ENCODE measurements at places on chromosomes 5 and 9. TPM values are rescaled to one million over a fixed set of nuclear protein-coding genes. Genes with fewer than 3 reads are reported as not detected.

DNA sequence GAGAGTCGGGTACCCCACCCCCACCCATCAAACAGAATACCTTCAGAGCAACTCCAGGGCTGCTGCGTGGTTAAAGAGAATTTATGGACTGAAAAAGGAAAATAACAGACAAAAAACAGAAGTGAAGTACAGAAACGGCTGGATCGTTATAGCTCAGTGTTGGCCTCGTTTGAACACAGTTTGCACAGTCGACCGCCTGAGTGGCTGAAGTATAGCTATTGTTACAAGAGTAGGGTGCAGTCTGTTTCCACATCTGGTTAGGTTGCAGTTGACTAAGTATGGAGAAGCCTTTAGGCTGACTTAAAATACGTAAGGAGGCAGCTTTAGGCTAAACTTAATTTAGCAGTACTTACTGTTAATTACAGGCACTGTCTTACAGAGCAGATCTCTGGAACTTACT, 121.2 kb downstream of the GCNT1 start:
- DNase-seq = no peak

Gene ARID3C
- not detected for total RNA-seq

DNA sequence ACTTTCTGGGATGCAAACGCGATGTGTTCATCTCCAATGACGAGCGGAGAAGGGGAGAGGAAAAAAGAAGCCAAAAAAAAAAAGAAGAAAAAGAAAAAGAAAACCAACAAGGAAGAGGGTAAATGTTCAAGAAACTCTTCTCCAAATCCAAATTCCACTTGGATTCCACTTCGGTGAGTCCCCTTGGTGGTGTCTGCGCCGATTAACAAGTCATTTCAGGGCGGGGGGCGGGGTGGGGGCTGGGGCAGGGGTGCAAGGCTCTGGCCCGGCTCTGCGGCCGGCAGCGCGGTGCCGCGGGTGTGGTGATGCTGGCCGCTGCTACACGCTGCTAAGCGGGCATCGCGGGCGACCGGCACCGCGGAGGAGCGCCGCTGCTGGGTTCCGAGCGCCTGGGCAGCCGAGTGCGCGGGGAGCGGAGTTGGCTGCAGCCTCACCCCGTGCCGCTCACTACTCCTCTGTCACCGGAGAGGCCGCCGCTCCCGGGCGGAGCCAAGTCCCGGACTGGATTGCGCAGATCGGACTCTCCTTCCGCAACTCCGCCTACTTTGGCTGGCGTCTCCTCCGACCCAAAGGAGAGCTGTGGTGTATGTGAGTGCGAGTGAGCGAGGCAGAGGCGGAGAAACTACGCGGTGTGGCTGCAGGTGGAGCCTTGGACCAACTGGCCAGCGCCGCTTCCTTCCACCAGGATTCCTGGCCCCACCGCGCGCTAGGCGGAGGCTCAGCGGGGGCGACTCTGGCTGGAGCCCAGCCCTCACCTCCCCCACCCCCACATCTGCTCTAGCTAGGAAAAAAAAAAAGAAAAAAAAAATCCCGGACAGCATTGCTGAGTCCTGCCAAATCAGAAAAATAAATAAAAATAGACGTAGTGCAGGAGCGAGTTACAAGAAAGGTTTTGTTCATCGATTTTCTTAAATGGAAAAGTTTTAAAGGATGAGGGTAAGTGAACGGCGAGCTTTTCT, at the start of gene SEMA6A:
Gene SEMA6A, minus strand, starts transcription at position 457 of the 959 bp plus-strand sequence. CDS start 69,879 bp downstream, outside the sequence.
- peak; percentile 97 for DNase-seq

Gene NLN
- total RNA-seq = 186 TPM

DNA sequence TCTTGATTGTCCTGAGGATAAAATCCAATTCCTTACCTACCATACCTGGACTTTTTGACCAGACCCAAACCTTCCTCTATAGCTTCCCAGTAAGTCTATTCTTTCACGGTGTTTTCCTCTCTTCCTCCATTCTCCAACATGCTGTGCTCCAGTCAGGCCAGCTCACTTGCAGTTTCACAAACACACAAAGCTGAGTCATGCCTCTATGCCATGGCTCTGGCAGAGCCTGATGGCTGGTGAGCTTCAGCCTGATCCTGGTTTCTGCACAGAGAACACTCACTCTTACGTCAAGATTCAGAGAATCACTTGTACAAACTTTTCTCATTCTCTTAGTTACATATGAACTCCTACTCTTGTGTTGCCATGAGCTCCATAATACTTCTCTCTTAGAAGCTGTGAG, 27.7 kb upstream of the PAX5 start:
- DNase-seq = no peak

- DNase-seq = no peak
Measured at GRCh38 chr5:171965745-171966144, 40.7 kb downstream of the FBXW11 start.

Gene LARP1
- 409 TPM for total RNA-seq

Gene CDC25C
- total RNA-seq = 20.8 TPM

Gene RNF180
- 2.3 TPM for total RNA-seq

DNA sequence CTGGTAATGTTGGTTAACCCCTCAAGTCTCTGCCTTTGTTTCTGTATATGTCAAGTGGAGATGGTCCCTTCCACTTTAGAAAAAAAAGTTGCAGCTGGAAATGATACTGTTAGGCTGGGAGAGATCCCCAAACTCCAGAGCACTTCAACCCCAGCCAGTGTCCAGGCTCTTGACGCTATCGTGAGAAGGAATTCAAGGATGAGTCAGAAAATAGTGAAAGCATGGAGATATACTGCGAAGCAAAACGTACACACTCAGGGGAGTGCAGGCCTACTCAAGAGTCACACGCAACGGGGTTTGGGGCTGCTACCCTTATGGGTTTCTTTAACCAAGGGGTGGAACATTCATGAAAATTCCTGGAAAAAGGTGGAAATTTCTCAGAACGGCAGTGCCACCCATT, 24.9 kb downstream of the KCNV2 start:
- no peak for DNase-seq

DNA sequence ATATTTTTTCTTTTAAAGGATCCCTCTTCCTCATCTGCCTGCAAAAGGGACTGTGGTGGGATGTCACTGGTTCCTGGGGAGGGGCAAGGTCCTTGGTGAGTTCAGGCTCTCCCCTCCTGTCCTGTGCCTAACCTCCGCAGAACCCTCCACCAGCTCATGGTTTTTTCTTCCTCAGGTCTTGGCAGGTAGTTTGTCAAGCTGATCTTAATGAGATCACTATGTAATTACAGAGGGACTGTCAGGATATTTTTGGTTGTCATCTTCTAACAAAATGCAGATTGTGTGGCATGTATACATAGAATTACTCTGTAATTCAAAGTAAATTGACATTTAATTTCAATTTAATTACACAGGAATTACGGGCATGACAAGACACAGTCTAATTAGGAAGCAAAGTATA, 150.3 kb upstream of the SEMA6A start:
- no peak for DNase-seq

- DNase-seq = no peak
Measured at GRCh38 chr5:8848997-8849594, 696.8 kb downstream of the SEMA5A start.

Gene PCDHGA5
- total RNA-seq = 1.3 TPM

Gene LNPEP
- 4.5 TPM for total RNA-seq

- DNase-seq = no peak
Measured at GRCh38 chr9:115069302-115069701, 48.7 kb downstream of the TNC start.

GRCh38 chr5:122507581-122507980, 195.5 kb downstream of the SNCAIP start:
- DNase-seq = no peak

Gene OLFM1
- 53.4 TPM for total RNA-seq

Gene TSSK1B
- total RNA-seq = not detected

Gene MCTP1
- total RNA-seq = 3.4 TPM

GRCh38 chr5:35816881-35817521, 39.7 kb upstream of the IL7R start:
- no peak for DNase-seq

Gene CDX1
- not detected for total RNA-seq

Gene AQP3
- 2.6 TPM for total RNA-seq

Gene PCDHB2
- 28.8 TPM for total RNA-seq

- no peak for DNase-seq
Measured at GRCh38 chr9:104856413-104856941, 71.5 kb downstream of the ABCA1 start.

DNA sequence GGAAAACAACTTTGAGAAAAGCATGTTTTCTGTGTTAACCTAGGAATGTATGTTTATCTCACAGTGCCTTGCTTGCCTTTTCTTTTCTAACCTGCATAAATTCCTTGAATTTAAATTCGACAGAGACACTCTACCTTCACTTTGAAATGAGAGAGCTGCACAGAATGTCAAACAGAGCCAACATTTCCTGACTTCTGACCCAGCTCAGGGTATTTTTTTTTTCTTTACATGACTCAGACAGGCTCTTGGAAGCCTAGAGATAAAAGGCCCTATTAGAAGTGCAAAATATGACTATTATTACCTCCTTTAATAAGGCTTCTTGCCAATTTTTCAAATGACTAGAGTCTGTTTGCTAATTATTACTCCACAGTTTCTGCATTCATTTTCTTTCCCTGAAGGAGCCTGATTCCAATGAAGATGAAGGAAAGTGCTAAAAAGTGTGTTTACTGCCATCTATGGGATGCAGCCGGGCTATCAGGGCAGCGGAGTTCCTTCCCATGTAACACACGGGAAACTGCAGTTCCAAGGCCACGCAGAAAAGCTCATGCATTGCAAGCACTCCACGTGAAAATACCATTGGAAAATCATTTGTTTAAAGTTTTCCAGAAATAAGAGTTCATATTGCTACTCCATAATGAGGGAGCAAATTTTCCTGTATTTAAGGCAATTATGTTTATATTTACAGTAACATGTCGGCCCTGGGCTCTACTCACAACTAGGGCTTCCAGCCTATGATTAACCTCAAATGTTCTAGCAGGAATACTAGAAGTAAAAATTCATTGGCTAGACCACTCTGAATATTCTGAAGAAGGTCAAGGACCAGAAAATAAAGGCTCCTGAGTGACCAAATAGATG, 485.6 kb downstream of the ZSWIM6 start:
- DNase-seq = no peak

Gene WDR38
- not detected for total RNA-seq

DNA sequence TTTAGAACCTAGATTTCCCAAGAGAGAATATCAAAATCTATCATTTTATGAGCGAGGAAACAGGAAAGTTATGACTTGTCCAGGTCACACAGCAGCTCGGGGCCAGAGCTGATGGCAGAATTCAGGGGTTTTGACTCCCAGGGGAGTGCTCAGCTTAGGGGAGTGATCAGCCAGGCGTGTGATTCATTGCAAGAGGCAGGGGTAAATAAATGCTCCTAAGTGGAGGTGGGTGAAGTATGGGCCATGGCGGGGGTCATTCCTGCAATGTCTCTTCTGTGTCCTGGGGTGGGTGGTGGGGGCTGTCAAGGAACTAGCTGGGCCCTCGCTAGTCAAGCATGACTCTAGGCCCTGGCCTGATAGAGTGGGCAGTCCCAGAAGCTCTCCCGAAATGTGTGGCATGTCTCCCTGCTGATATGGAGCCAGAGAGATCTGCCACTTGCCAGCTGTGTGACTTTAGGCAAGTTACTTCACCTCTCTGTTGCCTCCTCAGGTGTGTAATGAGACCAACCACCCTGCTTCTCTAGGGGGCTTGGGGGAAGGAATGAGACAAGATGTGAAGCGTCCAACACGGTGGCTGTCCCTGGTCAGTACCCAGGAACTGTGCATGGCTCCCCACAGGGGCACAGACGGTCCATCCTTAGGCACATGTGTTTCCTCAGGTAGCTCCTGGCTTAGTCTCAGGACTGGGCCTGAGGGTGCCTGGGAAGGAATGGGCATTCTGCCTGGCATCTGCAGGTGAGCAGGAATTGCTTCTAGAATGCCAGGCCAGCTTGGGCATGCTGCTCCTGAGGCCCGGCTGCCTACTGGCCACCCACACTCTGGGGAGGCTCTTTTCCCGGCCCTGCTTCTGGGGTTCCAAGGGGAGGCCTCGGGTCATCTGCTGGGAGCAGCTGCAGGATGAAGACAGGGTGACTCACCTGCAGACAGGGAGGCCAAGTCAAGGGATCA, 36.5 kb upstream of the SH3PXD2B start:
- DNase-seq = no peak

Gene LHX3
- total RNA-seq = not detected

- no peak for DNase-seq
Measured at GRCh38 chr5:169044962-169045361, 256.0 kb downstream of the SLIT3 start.

- no peak for DNase-seq
Measured at GRCh38 chr9:130626249-130626996, 38.0 kb upstream of the PRDM12 start.

DNA sequence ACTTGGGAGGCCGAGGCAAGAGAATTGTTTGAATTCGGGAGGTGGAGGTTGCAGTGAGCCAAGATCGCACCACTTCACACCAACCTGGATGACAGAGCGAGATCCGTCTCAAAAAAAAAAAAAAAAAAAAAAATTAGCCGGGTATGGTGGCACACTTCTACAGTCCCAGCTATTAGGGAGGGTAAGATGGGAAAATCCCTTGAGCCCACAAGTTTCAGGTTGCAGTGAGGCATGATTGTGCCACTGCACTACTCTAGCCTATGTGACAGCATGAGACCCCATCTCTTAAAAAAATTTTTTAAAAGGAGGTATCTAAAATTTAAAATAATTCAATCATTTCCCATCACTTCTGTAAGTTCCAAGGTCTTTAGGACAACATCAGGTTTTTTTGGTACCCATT, 26.0 kb downstream of the PSIP1 start:
- no peak for DNase-seq

Gene CNTNAP3B
- total RNA-seq = 2.9 TPM

Gene INSL6
- not detected for total RNA-seq

GRCh38 chr9:132732326-132733259, 62.3 kb downstream of the GTF3C4 start:
- no peak for DNase-seq

- no peak for DNase-seq
Measured at GRCh38 chr9:32579706-32580331, 6.9 kb upstream of the NDUFB6 start.
